ENCODE measurements at places on chromosomes 6 and 20.

DNA sequence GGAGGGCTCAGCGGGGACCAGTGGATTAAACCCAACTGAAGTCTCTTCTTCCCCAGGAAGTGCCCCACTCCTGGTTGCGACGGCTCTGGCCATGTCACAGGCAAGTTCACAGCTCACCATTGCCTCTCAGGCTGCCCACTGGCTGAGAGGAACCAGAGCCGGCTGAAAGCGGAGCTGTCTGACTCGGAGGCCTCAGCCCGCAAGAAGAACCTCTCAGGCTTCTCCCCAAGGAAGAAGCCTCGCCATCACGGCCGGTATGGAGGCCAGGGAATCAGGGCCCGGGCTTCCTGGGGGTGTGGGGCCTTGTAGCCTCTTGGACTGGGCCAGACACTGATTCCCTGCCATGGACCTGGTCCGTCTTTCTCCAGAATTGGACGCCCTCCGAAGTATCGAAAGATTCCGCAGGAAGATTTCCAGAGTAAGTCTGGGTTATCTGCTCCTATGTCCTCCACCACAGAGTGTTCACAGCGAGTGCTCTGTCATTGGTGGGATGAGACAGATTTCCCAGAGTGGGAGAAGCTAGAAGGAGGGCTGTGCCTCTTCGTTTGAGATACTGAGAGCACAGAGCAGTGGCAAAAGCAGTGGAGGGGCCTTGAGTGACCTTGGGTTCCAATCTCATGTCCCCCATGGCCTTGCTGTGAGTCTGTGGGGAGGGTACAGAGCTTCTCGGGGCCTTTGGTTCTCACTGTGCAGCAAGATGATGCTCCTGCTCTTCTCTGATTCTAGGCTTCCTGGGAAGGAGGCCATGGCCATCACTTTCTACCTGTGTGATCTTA lies 22.6 kb upstream of the SGK2 start:
- no peak for DNase-seq

GRCh38 chr6:113457198-113457597 lies 399.9 kb upstream of the MARCKS start:
- DNase-seq = no peak

DNA sequence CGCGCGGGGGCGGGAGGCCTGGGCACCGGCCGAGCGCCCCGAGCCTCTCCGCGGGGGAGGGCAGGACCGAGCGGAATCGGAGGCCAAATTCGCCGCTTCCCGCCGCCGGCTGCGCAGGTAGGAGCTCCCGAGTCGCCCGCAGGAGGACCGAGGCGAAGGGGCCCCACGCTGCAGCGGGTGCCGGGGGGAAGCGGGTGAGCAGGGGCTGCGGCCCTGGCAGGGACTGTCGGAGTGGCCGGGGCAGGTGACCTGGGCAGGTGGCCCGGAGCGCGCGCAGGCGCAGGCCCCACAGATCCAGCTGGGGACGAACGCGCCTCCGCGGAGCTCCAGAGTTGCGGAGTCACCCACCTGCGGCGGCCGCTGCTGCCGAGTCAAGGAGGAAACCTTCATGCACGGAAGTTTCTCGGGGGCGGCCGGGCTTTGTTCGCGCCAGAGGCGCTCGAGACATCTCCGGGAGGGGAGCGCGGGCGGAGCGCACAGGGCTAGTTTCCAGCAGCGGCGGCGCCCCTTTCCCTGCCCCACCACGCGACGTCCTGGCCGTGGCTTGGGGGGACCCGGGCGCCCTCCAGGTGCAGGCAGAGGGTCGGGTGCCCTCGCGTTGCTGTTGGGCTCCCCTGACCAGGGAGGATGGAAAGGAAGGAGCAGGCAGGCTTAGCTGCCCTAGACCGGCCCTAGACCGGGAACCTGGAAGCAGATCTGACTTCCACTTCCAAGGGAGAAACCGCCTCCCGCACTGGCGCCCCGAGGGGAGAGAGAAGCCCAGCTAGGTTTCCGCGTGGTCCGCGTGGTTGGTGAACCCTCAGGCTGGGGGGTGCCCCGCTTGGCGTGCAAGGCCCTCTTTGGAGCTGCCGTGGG lies 590 bp downstream of the SLCO4A1 start:
- DNase-seq = no peak

GRCh38 chr6:170063431-170063830 lies 227.4 kb downstream of the DLL1 start:
- no peak for DNase-seq

DNA sequence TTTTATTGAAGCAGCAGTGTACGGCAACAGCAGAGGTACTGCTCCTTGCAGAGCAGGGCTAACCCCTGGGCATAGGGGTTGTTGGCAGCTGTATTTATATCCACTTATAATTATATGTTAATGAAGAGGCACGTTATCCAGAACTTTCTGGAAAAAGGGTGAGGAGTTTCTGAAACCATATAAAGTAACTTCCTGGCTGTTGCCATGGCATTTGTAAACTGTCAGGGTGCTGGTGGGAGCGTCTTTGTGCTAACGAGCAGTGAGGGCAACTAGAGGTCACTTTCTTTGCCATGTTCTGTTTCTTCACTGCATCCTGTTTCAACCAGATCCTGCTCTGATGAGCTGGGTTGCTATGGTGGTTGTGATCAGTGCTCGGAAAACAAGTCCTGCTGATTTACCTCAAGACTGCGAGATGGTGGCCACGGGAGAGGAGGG lies 11.1 kb upstream of the ARFGEF2 start:
- no peak for DNase-seq

All from nucleus accumbens (tissue), 56 donors.